ENCODE measurements at places on chromosomes 6 and 20. TPM values are rescaled to one million over a fixed set of nuclear protein-coding genes. Genes with fewer than 3 reads are reported as not detected.

- no peak for DNase-seq
Observed at GRCh38 chr6:43919774-43920173, 149.8 kb downstream of the VEGFA start.

DNA sequence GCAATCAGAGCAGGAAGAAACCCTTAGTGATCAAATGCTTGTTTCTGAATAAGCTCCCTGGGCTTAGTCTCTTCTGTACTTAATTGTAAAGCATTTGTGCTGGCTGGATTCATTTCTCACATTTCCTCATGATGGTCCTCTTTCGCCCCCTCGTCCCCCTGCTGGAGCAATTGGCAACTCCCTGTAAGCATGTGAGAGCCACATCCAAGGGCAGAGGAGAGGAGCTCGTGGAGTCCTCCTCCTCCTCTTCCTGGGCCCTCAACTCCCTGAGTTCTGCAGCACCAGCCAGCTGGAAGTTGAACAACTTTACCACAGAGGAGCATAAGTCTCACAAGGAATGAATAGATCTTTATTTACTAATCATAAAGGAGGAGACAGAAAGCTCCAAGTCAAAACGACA lies 12.6 kb downstream of the ANKEF1 start:
- DNase-seq = peak; percentile 60

The FOXS1 gene
- total RNA-seq = not detected

The RFX6 gene
- not detected for total RNA-seq

- DNase-seq = no peak
Observed at GRCh38 chr6:35343092-35343834, 905 bp downstream of the PPARD start.

DNA sequence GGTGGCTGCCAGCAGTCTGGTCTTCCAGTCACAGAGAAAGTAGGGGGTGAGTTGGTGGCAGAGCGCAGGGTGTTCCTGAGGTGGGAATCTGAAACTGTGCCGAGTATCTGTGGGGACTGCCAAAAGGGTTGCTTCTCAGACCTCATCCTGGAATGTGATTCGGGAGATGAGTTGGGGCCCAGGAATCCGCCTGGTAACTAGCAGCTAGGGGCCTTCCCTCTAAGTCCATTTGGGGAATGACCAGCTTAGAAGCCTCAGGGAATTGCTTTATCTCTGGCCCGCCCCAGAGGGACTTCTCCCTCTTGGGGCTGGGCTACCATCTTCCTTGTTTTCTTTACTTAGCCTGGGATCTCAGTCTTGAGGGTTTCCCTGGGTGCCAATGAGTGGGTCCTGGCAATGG lies 49.6 kb downstream of the MOCS1 start:
- DNase-seq = no peak

DNA sequence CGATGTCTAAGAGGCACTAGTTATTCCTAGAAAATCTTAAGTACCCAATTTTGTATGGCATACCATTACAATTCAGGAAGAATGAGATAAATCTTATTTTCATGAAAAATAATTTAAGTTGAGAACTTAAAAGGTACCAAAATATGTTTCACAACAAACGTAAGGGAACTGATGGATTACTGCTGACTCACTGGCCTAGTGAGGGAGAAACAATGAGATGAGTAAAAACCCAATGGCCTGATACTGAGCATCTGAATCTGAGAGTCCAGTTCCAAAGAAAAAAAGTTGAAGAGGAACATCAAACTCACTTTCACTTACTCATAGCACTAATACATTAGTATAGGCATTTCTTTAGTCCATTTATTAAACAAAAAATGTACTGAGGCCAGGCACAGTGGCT lies 56.0 kb downstream of the MDN1 start:
- DNase-seq = no peak

The CDH22 gene
- total RNA-seq = not detected

The DACT2 gene
- total RNA-seq = 1.8 TPM

DNA sequence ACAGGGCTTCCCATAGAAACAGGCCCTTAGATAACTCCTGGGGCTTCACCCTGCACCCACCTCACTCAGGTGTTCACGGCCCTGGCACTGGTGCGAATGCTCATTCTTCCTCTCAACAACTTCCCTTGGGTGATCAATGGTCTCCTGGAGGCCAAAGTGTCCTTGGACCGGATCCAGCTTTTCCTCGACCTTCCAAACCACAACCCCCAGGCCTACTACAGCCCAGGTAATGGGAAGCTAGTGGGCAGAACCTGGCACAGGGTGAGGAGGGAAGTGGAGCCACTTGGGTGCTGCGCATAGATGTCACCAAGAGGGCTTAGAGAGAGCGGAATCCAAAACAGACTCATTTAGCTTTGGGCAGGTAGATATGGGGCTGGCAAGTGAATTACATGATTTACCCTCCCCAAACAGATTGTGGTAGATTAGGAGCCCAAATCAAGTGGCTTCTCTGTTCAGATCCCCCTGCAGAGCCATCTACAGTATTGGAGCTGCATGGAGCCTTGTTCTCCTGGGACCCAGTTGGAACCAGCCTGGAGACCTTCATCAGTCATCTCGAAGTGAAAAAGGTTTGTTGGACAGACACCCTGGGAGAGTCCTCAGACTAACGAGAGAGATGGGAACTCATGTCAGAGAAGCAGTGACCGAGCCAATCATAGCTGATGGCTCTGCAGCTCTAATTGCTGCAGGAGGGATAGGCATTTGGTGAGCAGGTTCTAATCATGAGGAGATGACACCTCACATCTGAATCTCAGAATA lies 8.5 kb downstream of the ABCC10 start:
- no peak for DNase-seq

DNA sequence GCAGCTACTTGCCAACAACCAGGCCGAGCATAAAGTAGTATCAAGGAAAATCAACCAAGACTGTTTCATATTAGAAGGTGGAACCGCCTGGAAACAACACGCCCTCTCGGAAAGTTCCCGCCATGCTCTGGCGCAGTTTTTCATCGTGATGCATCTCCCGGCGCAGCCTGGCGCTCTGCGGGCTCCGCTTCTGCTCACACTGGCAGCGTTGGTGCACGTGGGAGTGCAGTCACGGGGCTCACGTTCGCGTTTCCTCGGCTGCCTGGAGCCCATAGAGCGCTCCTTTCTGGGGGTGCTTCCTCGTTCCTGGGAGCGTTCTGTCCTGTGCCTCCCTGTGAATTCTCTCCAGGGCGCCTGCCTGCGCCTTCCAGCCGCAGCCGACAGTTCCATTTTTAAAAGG lies 227.3 kb downstream of the TBXT start:
- no peak for DNase-seq

The MOG gene
- 0.55 TPM for total RNA-seq

The RNF144B gene
- 2.3 TPM for total RNA-seq

GRCh38 chr6:163620670-163621330 lies 206.3 kb downstream of the QKI start:
- no peak for DNase-seq

GRCh38 chr6:19137505-19137904 lies 699.7 kb upstream of the ID4 start:
- DNase-seq = no peak

GRCh38 chr6:4975506-4975905 lies 28.3 kb downstream of the RPP40 start:
- DNase-seq = no peak

- DNase-seq = no peak
Observed at GRCh38 chr20:22951966-22952365, 83.1 kb upstream of the SSTR4 start.

DNA sequence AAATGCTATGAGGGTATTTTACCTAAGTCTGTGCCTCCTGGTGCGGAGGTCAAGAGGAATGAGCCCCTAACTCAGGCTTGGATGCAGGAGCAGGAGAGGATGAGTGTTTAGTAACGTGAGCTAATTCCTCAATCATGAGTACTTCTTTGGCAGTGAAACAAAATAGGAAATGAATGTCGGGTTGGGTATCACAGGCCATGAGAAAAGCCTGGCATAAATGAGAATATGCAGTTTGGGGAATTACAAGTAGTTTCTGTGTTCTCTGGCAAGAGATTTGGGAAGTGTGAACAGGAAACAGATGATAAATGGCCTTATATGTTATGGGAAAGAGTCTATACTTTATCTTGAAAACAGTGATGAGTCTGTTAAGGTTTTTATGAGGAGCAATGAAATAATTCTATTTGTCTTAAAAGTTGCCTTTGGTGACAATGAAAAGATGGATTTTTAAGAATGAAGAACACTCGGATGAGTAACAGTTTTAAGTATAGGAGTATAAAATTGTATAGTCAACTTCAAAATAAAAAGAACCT lies 59.0 kb upstream of the RNF146 start:
- DNase-seq = no peak

The DNAAF9 gene
- total RNA-seq = 5.3 TPM

The CNBD2 gene
- 2.3 TPM for total RNA-seq

DNA sequence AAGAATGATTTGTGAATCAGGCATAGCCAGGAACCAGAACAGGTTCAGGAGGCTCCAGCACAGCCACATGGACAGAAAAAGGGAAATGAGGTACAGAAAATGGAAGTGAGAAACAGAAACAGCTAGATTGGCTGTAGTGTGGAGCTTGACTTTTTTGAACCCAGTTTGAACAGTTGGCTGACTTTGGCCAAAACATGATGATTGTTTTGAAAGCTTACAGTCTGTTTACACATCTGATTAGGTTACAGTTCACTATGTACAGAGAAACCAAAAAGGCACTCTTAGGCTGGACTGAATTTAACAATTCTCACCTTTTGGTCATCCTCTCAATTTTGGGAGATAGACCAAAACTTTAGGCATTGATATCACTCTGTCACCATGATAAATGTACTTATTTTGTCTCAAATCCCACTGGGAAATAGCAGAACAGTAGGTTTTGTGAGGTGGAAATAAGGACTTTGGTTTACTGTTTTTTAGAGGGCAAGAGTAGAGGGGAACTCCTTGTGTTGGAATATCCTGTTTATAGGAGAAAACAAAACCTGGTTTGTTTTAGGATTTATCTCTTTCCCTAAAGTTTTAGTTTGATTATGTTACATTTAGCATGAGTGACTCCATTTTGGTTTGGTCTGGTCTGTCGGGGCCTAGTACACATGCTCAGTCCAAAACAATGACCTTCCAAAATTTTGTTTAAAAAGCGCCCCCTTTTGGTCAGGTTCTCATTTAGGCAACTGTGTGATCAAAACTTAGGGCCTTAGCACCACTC lies 123.1 kb downstream of the OLIG3 start:
- no peak for DNase-seq

DNA sequence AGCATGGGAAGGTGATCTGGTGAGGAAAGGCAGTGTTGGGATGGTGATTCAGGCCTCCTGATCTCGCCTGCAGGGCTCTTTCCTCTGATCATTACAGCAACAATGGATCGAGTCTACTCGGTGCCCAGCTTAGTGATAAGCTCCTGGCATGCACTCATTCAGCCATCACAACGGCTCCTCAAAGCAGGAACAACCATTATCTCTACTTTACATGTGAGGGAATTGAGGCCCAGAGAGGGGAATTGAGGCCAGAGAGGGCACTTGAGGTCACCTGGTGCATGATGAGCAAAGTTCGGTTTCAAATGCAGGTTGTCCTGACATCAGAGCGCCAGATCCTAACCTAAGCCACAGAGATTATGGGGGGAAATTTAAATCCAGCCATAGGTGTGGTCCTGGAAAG lies 42.0 kb upstream of the BPIFA2 start:
- no peak for DNase-seq

- DNase-seq = peak; percentile 67
Observed at GRCh38 chr6:65566117-65566516, 140.9 kb downstream of the EYS start.

The CBLN4 gene
- total RNA-seq = not detected

The TREML1 gene
- not detected for total RNA-seq

GRCh38 chr6:46381057-46381456 lies 110.2 kb downstream of the RCAN2 start:
- DNase-seq = no peak

- DNase-seq = no peak
Observed at GRCh38 chr20:19016140-19016497, 196.3 kb upstream of the SLC24A3 start.

The ZFP57 gene
- total RNA-seq = 1.7 TPM

DNA sequence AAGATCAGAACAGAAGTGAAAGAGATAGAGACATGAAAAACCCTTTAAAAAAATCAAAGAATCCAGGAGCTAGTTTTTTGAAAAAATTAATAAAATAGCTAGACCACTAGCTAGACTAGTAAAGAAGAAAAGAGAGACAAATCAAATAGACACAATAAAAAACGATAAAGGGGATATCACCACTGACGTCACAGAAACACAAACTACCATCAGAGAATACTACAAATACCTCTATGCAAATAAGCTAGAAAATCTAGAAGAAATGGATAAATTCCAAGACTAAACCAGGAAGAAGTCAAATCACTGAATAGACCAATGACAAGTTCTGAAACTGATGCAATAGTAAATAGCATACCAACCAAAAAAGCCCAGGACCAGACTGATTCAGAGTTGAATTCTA lies 29.6 kb upstream of the SENP6 start:
- no peak for DNase-seq

DNA sequence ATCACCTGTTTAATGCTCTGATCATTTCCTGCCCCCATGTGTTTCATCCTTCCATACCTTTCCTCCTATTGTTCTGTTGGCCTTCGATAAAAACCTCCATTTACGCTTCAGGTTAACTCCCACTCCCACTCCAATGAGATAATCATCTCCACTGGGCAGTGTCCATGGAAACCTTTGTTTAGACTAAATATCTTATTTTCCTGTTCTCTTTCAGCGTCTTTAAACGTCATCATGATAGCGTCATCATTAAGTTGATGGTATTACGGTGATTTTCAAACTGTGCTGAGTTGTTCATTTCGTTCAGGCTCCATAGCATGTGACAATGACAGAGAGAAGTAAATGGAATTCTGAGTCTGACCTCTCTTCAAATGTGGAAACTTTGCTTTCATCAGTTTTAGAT lies 970.5 kb upstream of the SLC35B3 start:
- no peak for DNase-seq

The FBXO5 gene
- 47.6 TPM for total RNA-seq

DNA sequence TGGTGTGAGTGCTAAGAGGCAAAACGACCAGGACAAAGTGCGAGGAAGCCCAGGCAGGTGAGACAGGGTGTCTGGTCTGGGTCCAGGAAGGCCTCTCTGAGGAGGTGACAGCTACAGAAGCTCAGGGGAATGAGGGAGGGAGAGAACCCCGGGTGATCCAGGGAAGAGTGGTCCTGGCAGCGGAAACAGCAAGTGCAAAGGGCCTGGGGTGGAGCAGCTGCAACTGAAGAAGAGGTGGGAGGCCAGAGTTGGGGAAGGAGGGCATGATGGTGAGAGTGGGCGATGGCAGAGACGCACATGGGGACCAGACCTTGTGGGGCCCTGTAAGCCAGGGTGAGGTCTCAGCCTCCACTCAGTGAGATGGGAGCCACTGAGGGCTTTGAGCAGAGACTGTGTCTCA lies 45.8 kb downstream of the DLGAP4 start:
- DNase-seq = no peak

DNA sequence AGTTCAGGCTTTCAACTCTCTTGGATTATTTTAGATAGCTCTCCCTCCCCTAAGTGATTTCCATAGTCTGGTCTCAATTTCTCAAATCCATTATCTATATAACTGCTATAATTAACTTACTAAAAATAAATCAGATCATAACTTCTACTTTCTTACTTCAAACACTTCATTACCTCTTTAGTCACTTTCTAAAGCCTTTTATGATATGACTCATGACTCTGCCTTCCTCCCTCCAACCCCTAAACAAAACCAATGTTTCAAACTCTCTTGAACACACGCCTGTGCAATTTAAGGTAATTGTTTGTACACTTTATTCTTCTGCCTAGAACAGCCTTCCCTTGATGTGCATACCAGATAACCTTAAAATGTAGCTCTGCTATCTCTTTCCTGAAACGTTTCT lies 100.5 kb downstream of the LMBRD1 start:
- DNase-seq = no peak

The XPO5 gene
- 114 TPM for total RNA-seq
